ENCODE measurements at places on chromosomes 2 and 18. TPM values are rescaled to one million over a fixed set of nuclear protein-coding genes. Genes with fewer than 3 reads are reported as not detected.

Gene RTP5
- not detected for total RNA-seq

Gene DSG4
- total RNA-seq: not detected

Gene TCF7L1
- 3.7 TPM for total RNA-seq

Gene HDHD2
- 16.0 TPM for total RNA-seq

Gene TLX2
- total RNA-seq: not detected

Gene DTNA
- total RNA-seq: 8.0 TPM

Gene GYPC
- total RNA-seq: 80.3 TPM

Gene ZBTB7C
- total RNA-seq: under 0.01 TPM

Gene PROC
- 0.14 TPM for total RNA-seq

Gene LHCGR
- not detected for total RNA-seq

Gene CXCR4
- total RNA-seq: 3.6 TPM

Gene CRYGC
- not detected for total RNA-seq

Gene RIT2
- not detected for total RNA-seq

Gene ANKRD62
- not detected for total RNA-seq

Gene PMAIP1
- 53.3 TPM for total RNA-seq

Gene SERPINB2
- total RNA-seq: 211 TPM

Gene SDC1
- 7.9 TPM for total RNA-seq

Gene MAP3K19
- not detected for total RNA-seq

Gene FSHR
- not detected for total RNA-seq

Gene MGAT4A
- 0.22 TPM for total RNA-seq

Gene KLHL29
- total RNA-seq: 3.1 TPM

Gene DSG1
- total RNA-seq: not detected

Gene MLPH
- total RNA-seq: 32.2 TPM

Gene DPP10
- total RNA-seq: not detected

Gene PCBP1
- 74.8 TPM for total RNA-seq

Gene SPC25
- 7.6 TPM for total RNA-seq

Gene CD8B
- not detected for total RNA-seq

Gene QPCT
- total RNA-seq: 11.2 TPM

Gene CNTNAP5
- not detected for total RNA-seq

Gene REG3G
- not detected for total RNA-seq

Gene GKN2
- total RNA-seq: 0.22 TPM

Gene GPR45
- total RNA-seq: 0.22 TPM

Gene KYNU
- 4.6 TPM for total RNA-seq

Gene CRYBA2
- total RNA-seq: not detected

Gene EFHD1
- 0.14 TPM for total RNA-seq

Gene FER1L5
- under 0.01 TPM for total RNA-seq

Gene PIK3C3
- total RNA-seq: 75.1 TPM

Gene SNED1
- 16.6 TPM for total RNA-seq

Gene CD8B2
- total RNA-seq: not detected

Gene PSMA8
- total RNA-seq: not detected

Gene TRABD2A
- 1.8 TPM for total RNA-seq

Gene ZDBF2
- 36.1 TPM for total RNA-seq

Gene FEV
- not detected for total RNA-seq

Gene REG3A
- total RNA-seq: not detected

Gene RABL2A
- total RNA-seq: 10.3 TPM

Gene POTEE
- total RNA-seq: not detected

Gene RALB
- total RNA-seq: 67.4 TPM

Gene OTOS
- not detected for total RNA-seq

Gene OSR1
- total RNA-seq: 6.6 TPM

Gene UGT1A5
- total RNA-seq: not detected

Gene SPP2
- total RNA-seq: not detected

Gene OR6B2
- total RNA-seq: not detected

Gene RGPD3
- total RNA-seq: 0.22 TPM

Gene SLC1A4
- total RNA-seq: 45.3 TPM

Data from placental pericyte (primary cell).